Gastrocnemius medialis (tissue), 4 donors: ENCODE measurements at places on chromosomes 1 and 21.

DNA sequence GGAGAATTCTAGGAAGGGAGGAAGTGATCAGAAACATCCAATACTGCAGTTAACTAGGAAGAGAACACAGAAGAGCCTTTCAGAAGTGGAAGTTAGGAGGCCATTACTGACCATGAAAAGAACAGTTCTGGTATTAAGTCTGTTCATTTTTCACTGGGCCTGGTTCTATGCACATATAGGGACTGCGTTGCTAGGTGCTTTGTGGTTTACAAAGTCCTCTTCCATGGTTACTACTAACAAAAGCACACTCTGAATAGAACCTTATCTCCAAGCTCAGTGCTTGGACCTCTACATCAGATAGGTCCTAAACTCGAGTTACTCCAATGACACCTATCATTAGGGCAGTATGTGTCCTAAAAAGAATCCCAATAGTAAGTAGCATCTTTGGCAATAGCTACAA lies 75.4 kb downstream of the RPAP2 start:
- no peak for DNase-seq

- no peak for DNase-seq
Observed at GRCh38 chr1:160623227-160623633, 23.6 kb downstream of the SLAMF1 start.

- no peak for DNase-seq
Observed at GRCh38 chr1:32223683-32224082, 1.5 kb downstream of the EIF3I start.

DNA sequence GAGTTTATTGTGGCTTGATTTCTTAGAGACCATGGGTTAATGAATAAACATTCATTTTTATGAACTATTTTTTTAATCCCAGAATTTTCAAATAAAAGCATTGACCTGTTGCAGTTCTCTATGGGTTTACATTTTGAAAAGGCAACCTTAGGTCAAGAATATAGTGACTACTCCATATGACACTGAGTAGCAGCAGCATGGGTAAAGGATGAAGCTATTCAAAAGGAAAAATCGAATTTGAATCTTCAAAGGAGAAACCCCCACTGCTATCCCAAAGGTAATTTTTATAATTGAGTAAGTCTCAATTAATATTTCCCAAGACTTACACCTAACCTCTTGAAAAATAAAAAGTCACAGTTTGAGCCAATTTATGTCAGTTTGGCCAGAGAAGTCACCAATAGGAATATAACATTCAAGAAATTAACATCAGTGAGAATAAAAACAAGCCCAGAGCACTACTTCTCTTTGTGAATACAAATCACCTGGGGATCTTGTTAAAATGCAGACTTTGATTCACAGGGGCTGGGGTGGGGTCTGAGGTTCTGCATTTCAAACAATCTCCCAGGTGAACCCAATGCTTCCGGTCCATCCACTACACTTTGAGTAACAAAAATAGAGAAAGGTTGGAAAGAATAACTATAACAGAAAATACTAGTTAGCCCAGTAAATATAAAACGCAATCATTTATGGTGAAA lies 39.8 kb downstream of the USP1 start:
- DNase-seq = no peak

GRCh38 chr1:244010703-244011123 lies 40.4 kb upstream of the ZBTB18 start:
- no peak for DNase-seq

- no peak for DNase-seq
Observed at GRCh38 chr1:26452459-26453183, 19.6 kb upstream of the HMGN2 start.

- peak; percentile 93 for DNase-seq
Observed at GRCh38 chr1:15885701-15886610, 38.4 kb downstream of the SPEN start.

- no peak for DNase-seq
Observed at GRCh38 chr1:56002231-56002630, 577.1 kb downstream of the PLPP3 start.

DNA sequence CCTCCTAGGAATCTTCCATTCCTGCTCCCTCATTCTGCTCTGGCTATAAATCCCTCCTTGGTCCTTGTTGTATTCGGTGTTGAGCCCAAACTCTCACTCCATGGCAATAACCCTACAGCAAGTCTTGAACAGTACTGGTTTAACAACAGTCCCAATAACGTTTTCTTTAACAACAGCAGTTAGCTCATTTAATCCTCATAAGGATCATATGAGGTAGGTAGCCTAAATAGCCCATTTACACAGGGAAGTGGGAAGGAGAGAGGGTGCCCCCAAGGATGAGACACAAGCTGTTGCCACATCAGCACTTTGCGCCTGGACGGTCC lies 444 bp upstream of the AGTRAP start:
- no peak for DNase-seq

DNA sequence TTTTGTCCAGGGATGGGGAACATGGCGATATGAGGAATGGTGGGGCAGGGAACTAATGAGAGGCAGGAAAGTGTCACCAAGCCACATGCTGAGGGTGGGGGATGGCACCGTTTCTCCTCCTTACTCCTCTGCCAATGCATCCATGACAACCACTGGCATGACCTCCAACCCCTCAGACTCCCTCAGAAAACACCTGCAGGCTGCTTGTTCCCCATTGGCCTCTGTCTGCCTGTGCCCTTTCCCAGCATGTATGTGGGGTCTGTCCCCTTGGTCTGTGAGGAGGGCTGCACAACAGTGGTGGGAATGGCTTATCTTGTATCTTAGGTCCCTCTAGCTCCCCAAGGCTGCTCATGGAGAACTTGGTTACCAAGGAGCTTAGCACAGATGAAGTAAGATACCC lies 137.2 kb upstream of the NGF start:
- no peak for DNase-seq

- DNase-seq = no peak
Observed at GRCh38 chr21:36908260-36908908, 58.1 kb downstream of the HLCS start.

- DNase-seq = peak; percentile 59
Observed at GRCh38 chr1:67535474-67535873, 105.3 kb upstream of the SERBP1 start.

DNA sequence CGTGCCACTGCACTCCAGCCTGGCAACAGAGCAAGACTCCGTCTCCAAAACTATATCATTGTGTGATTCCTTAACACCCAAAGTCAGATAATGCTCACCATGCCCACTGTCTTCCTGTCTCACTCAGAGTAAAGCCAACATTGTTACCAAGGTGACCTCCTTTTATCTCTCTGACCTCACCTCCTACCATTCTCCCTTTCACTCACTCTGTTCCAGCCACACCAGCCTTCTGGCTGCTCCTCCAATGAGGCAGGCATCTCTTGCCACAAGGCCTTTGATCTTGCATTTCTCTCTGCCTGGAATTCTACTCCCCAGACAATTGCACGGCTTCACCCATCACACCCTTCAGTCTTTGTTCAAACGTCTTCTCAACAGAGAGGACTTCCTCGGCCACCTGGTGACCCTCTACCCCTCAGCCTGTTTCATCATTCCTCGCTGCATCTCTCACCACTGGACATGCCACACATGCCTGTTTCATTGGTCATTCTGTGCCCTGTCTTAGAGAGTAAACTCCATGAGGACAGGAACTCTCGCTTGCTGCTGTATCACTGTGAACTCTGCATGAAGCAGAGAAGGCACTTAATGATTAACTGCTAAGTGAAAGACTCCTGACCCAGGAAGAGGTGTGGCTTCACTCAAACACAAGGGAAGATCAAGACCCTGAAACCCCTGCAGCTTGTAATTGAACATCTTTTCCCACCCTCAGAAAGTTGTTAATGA lies 67.1 kb upstream of the CAPZB start:
- DNase-seq = no peak

DNA sequence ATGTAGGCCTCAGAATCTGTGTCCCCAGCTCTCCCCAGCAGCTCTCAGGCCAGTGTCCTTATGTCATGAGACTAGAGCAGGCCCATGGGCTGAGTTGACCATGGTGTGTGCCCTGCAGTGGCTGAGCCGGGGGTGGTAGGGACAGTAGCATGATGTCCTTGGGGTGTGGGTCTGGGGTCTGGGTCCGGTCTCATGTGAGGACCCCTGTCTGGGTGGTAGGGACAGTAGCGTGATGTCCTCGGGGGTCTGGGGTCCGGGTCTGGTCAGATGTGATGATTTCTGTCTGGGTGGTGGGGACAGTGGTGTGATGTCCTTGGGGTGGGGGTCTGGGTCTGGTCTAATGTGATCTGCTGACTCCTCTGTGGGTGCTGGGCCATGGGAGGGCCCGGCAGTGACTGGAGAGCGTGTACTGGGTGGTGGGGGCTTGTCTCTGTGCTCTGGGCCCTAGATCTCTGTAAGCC lies 64.5 kb downstream of the OBSCN start:
- no peak for DNase-seq

- no peak for DNase-seq
Observed at GRCh38 chr1:241172486-241172885, 184.5 kb downstream of the RGS7 start.

DNA sequence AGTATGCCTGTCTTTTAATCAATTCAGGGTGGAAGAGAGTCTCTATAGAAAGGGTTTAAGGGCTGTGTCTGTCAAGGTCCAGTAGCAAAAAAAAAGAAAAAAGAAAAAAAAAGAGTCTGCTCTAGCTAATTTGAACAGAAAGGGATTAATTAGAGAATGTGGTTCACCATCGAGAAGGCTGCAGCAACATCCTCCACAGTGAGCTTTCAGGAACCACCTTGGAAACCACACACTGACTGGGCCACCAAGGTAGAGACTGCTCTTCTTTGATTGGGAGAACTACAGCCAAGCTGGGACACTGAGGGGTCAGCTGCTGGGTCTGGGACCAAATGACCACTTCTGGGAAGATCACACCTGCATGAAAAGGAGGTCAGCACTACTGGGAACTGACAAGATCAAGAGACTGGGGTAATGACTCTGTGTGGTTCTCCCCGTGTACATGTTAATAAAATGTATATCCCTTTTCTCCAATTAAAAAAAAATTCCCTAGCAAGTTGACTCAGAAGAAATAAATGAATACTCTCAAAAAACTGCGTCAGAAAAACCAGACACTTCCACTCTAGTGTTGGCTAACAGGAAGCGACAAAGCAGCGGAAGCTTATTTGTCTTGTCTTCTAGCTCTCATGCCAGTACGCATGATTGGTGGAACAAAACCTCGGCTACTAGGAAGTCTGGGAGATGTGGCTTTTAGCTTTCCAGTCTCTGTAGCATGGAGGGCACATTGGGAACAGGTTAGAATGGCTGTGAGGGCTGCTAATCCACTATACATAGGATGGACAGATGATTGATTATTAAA lies 60.0 kb upstream of the IVNS1ABP start:
- no peak for DNase-seq

GRCh38 chr1:211783266-211783665 lies 47.3 kb downstream of the LPGAT1 start:
- no peak for DNase-seq

GRCh38 chr1:97553971-97554370 lies 366.9 kb downstream of the DPYD start:
- no peak for DNase-seq

DNA sequence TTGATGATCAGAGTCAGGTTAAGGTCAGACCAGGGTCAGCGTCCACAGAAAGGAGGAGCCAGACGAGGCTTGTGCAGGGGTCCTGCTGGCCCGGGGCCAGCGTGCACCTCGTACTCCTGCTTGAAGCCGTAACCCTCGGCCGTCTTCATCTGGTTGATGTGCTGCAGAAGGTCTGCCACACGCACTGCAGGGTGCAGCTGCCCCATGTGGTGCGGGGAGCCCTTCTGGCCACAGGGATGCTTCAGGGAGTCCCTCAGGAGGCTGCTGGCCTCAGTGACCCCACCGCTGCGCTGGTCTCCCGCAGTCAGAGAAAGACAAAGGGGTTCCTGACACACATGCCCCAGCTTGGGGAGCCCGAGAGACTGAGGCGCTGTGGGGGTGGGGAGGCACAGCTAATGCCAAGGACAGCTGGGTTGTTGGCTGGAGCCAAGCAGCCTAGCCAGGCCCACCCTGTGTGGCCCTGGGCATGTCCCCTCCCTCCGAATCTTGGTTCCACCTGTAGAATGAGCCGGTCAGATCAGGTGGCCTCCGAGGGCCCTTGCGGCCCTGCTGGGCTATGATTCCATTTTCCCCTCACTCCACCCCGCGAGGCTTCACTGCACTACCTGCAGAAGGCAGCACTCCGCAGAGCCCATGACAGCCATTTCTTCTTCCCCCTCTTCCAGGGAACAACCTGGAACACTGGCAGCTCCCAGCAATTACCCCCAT lies 251.9 kb downstream of the PTPRU start:
- DNase-seq = no peak

DNA sequence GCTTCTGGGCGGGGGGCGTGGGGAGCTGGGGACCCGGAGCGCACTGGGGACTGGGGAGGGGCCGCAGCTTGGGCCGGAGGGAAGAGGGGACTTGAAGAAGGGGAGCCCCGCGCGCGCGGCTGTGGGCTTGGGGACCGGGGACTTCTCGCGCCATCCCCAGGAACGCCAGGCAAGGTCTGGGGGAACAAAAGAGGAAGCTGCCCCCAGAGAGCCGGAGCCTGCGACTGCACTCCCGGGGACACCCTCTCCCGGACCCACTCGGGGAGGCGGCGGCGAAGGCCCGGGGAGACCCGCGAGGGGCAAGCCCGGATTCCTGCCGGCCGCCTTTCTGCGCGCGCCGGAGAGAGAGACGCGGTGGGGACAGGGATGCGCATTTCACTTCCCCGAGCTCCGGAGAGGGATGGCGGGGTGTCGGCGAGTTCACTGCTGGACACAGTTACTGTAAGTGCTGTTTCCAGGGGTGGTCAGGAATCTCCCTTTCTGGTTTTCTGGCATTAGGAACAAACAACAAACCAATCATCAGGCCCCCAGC lies 732 bp downstream of the ABCG1 start:
- no peak for DNase-seq

- no peak for DNase-seq
Observed at GRCh38 chr1:73097917-73098316, 815.6 kb upstream of the NEGR1 start.

DNA sequence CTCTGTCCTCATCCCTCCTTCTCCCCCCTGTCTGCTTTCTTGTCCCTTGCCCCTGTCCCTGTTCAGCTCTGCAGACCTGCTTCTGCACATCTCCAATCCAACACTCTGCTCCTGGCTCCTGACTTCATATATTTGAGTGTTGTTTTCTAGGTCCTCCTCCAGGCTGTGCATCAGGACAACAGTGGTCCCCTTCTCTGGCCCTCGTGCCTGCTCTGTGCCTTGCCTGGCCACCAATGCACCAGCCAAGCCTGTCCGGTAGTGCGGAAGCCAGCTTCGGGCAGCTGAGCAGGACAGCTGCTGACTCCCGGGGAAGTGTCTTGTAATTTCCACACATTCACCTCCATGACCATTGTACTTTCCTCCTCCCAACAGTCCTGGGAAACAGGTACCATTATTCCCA lies 203.4 kb upstream of the RAB4A start:
- no peak for DNase-seq

GRCh38 chr1:82299656-82300055 lies 498.9 kb downstream of the ADGRL2 start:
- DNase-seq = no peak

GRCh38 chr21:35198982-35199732 lies 150.1 kb upstream of the RUNX1 start:
- no peak for DNase-seq

DNA sequence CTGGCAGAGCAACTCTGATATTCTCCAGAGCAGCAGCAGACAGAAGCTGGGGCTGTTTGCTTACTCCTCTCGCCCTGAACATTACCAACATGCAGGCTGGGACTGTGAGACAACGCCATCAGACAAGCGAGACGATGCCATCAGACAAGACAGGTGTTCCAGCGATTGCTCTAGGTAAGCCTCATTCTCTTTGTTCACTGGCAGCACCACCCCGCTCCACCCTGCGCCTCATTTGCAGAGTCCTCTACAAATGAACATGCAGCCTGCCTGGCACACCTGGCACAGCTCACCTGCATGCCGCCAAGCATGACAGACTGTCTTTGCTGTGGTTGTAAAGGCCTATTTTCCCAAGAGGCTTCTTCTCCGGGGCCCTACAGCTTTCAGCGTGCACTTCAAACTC lies 346.2 kb downstream of the SMYD3 start:
- no peak for DNase-seq
